ENCODE measurements at places on chromosomes 6 and 20.

DNA sequence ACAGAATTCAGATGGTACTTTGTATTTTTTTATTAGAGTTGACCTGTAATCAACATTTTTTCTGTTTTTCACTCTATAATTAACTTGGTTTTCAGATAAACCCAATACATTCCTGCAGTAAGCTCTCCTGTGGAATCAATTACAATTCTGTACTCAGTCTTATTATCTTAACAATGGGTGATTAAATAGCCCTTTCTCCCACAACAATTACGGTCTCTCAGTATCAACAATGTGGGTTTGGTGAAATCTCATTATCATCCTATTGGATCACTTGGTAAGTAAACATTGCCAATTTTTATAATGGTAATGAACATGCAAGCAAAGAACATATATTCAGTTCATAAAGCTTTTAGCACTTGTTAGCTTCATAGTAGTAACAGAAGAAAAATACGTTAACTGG lies 438.9 kb upstream of the EPHA7 start:
- no peak for DNase-seq

DNA sequence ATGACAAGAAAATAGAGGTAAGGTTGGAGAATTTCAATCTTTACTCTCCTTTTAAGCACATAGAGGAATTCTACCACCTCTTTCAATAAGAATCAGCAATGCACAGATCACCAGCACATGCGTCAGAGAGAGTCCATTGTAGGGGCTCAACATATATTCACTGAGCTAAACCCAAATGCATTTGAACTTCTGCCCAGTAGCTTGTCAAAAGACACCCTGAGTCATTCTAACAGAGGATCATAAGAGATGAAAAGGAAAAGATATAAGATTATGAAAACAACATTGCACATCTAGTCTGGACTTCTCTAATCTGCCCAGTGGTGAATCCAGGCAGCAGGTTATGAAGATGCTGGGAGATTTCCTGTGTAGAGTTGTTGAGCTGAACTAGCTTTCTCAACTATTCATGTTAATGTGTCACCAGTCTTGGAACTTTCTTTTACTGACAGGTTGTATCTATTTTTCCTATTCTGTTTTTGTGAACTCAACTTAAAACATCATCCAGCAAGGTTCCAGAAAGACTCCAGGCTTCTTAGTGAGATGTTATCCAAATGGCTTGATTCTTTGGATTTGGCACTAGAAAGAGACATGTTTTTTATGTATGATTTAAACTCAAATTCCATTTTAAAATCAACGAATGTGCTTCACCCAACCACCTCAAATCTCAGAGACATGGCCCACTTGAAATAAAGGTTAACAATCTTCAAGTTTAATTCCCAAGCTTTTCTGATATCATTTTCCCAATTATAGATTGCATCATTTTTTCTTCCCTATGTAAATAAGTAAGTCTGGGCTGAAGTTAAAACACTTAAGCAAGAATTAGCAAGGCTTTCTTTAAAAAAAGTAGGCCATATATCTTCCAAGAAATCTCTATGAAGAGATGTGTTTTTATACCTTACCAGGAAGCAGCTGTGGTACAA lies 89.3 kb downstream of the TSHZ2 start:
- no peak for DNase-seq

- DNase-seq, result no peak
Observed at GRCh38 chr20:38501858-38502436, 29.3 kb downstream of the RALGAPB start.

DNA sequence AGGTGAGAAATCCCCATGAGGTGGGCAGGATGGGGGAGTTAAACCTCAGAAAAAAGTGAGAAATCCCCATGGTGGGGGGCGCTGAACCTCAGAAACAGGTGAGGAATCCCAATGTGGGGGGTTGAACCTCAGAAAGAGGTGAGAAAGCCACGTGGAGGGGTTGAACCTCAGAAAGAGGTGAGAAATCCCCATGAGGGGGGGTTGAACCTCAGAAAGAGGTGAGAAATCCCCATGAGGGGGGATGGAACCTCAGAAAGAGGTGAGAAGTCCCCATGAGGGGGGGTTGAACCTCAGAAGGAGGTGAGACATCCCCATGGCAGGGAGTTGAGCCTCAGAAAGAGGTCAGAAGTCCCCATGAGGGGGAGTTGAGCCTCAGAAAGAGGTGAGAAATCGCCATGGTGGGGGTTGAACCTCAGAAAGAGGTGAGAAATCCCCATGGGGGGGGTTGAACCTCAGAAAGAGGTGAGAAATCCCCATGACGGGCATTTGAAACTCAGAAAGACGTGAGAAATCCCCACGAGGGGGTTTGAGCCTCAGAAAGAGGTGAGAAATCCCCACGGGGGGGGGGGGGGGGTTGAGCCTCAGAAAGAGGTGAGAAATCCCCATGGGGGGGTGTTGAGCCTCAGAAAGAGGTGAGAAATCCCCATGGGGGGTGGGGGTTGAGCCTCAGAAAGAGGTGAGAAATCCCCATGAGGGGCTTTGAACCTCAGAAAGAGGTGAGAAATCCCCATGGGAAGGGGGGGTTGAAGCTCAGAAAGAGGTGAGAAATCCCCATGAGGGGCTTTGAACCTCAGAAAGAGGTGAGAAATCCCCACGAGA lies 14.3 kb upstream of the GOPC start:
- no peak for DNase-seq

- DNase-seq, result no peak
Observed at GRCh38 chr6:8013763-8014162, 50.4 kb downstream of the BLOC1S5 start.

DNA sequence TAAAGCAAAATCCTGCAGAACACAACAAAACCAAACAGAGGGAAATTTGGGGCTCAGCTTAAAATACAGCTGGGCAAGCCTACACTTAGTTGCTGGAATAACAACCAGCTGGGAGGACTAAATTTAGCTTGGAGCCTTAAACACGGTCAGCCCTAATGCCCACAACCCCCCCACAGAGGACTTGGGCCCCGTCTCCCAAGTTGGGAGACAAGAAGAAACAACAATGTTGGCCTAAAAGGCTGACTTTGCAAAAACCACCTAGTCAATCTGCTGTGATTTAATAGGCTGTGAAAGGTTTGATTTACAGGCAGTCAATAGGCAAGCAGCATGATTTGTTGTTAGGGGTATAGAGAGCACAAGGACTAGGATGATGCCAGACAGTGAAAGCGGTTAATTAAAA lies 40.3 kb upstream of the ARMC2 start:
- DNase-seq, result no peak

All from left ventricle myocardium superior (tissue), 1 donor.